ENCODE measurements at places on chromosomes 2 and 18. TPM values are rescaled to one million over a fixed set of nuclear protein-coding genes. Genes with fewer than 3 reads are reported as not detected.

DNA sequence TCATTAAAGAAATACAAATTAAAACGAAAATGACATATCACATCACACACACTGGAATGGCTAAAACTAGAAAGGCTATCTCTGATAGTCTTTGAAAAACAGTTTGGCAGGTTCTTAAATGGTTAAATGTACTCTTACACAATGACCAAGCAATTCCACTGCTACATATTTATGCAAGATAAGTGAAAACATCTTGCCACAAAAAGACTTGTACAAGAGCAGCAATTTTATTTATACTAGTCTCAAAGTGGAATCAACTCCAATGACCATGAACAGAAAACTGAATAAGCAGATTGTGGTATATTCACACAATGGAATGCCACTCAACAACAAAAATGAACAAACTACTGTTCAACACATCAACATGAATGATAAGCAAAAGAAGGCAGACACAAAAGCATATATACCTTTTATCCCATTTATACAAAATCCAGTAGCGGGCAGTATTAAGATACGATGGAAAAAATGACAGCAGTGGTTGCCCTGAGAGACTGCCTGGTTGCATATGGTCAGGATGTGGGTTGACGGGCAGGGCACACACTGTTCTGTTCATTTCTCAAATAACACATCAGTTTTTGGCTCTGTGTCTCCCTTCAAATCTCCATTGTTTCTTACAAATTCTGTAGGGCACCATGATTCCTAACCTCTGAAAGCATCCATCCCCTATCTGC is 25.4 kb downstream of the SP100 start:
- no peak for DNase-seq

GRCh38 chr2:9232886-9233285 is 26.3 kb downstream of the ASAP2 start:
- DNase-seq: no peak

Gene HOXD3
- total RNA-seq: 0.65 TPM

Gene PFN4
- total RNA-seq: not detected

Gene NEU4
- 0.79 TPM for total RNA-seq

- no peak for DNase-seq
Observed at GRCh38 chr2:99255491-99256318, at the start of gene LYG2. LYG2 (minus strand) TSS chr2:99255666; CDS start chr2:99254260, 1,406 bp downstream.

Gene PCARE
- not detected for total RNA-seq

- no peak for DNase-seq
Observed at GRCh38 chr2:40332191-40332826, 119.6 kb downstream of the SLC8A1 start.

- DNase-seq: no peak
Observed at GRCh38 chr2:191459158-191459557, 214.0 kb downstream of the MYO1B start.

GRCh38 chr2:168116448-168116847 is 130.9 kb downstream of the STK39 start:
- DNase-seq: no peak

GRCh38 chr18:61888622-61889021 is 4.2 kb downstream of the RNF152 start:
- no peak for DNase-seq

Measured in omental fat pad (tissue), 4 donors.